CD8-positive, alpha-beta memory T cell (primary cell): ENCODE measurements at places on chromosomes 4 and X. TPM values are rescaled to one million over a fixed set of nuclear protein-coding genes. Genes with fewer than 3 reads are reported as not detected.

DNA sequence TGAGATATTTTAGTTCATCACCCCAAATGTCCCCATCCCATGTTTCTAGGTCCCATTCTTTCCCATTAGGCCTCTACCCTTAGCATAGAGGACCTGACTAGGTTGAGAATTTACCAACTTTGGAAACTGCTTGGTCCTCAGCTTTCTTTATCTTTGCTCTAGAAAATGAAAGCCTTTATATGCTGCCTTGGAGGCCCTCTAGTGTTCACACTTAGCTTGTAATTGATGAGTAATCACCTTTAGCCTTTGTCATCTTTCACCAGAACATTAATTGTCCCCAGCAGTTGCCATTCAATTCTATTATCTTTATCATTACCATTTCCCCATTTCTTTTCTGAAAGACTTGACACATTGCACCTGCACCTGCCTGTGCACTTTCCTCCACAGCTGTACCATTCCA lies 589.2 kb upstream of the NR3C2 start:
- DNase-seq = no peak
- no peaks in the 10 kb centered on the region for H3K4me1 ChIP-seq
- H3K27me3 ChIP-seq = no peaks in the 10 kb centered on the region
- H3K27ac ChIP-seq = no peak overlapping the region
- H3K4me3 ChIP-seq = no peak overlapping the region

DNA sequence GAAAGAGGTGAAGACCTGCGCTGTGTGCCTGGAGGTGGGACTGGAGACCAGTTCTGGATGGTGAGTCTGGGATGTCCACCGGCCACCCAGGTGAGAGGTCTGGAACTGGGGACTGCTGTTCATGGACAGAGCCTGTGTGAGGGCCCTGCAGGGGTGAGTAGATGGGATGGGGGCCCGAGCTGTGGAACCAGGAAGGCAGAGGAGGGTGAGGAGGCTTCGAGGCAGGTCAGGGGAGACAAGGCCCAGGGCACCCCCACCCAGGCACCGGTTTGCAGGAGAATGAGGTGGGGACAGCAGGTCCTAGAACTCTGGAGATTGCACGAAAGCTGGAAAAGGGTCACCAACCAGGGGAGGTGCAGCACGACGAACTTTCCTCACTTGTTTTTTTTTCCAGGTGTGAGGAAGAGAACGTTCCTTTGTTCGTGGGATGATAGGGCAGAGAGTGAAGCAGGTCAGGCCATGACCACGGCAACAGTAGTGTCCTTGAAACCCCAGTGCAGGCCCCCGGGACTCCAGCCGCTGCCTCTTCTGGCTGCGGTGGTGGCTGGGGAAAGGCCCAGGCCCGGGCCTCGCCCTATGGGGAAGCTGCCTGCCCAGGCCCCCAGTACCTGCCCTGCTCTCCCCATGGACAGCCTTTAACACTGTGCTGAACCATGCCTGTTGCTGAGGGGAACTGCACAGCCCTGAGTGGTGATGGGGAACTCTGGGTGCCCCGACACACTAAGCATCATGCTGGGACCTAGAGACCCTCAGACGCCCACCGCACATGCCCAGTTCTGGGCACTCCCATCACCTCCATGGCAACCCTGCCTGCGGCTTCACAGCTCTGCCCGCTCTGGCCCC lies 22.9 kb downstream of the TNIP2 start:
- no peak for DNase-seq
- H3K4me1 ChIP-seq = no peaks in the 10 kb centered on the region
- H3K4me3 ChIP-seq = no peak overlapping the region
- H3K27ac ChIP-seq = no peak overlapping the region

GRCh38 chr4:85398276-85398675 lies 76.7 kb upstream of the ARHGAP24 start:
- no peaks in the 10 kb centered on the region for H3K4me1 ChIP-seq
- H3K27ac ChIP-seq = no peak overlapping the region
- no peaks in the 10 kb centered on the region for H3K36me3 ChIP-seq
- H3K4me3 ChIP-seq = no peak overlapping the region
- no peak for DNase-seq
- no peaks in the 10 kb centered on the region for H3K27me3 ChIP-seq

GRCh38 chr4:176729489-176729888 lies 63.2 kb downstream of the VEGFC start:
- no peak for DNase-seq
- no peaks in the 10 kb centered on the region for H3K4me1 ChIP-seq
- no peak overlapping the region for H3K27ac ChIP-seq
- H3K36me3 ChIP-seq = no peaks in the 10 kb centered on the region

The GATA1 gene
- total RNA-seq = not detected

The VCX gene
- not detected for total RNA-seq
